ENCODE measurements at places on chromosomes 6 and 20.

- DNase-seq: no peak
These were observed 111.5 kb downstream of the LCA5 start for GRCh38 chr6:79425589-79426311.

- no peak for DNase-seq
These were observed 599 bp upstream of the PSORS1C1 start for GRCh38 chr6:31113861-31114540.

DNA sequence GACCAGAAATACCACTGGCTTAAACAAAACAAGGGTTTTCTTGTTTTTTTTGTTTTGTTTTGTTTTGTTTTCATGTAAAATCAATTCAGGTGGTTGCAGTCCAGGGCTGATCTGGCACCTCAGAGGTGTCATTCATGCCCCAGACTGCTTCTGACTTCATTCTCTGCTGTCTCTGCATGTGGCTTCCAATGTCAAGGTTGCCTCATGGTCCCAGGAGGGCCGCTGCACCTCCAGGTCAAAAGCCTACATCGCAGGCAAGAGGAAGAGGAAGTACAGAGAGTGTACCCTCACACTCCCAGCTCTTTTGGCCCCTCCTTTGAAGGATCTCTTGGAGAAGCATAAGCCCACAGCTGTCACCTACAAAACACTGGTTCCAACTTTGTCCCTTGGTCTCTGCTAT is 1.4 kb upstream of the BTN3A1 start:
- DNase-seq: no peak

DNA sequence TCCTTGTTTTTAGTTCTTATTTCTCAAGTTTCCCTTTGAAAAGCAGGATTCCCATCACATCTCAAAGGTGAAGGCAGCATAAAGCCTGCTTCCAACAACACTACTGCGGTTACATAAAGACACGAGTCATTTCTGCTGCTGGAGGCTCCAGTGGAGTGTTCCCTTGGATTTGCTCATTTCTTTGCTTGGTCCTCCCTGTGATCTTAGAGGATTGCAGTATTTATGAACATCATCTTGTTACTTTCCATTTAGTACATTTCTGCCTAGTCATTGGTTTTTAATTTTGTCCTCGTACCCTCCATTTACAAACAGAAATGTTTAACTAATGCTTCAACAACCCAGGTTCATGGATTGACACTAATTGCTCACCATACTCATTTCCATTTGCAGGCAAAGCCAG is 298.8 kb downstream of the ZNF217 start:
- no peak for DNase-seq

GRCh38 chr6:137802408-137803182 is 64.5 kb upstream of the TNFAIP3 start:
- DNase-seq: no peak

- DNase-seq: no peak
These were observed 338.2 kb downstream of the CDH4 start for GRCh38 chr20:61590236-61590635.

DNA sequence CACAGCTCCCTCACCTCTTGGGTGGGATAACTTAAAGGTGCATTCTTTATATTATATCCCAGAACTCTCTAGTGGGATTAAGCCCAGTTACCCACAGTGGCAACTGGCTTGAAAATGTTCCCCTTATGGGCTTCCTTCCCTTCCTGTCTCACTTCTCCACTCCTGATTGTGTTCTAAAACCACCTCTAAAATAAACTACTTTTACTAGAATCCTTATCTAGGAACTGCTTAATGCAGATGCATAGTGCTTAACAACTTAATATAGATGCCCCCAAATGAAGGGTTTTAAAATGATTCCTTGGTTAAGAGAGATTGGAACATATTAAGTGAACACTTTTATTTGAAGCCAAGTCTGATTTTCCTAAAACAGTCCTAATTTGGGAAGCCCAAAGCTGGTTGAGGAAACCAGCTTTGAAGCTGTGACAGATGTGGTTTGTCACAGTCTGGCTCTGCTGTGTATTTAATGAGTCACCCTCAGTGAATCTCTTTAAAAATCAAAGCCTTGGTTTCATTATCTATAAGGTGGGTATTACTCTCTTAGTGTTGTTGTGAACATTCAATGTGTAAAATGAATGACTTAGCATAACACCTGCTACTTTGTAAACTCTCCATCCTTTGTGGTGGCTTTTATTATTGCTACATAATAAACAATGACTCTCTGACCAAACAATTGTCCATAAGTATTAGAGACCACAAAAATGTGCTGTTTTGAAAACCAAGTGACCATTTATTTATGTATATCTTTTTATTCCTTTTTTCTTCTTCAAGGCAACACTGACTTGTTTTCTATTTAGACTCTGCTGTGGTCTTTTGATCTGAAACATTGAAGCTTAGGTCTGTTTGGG is 24.4 kb downstream of the PLCB1 start:
- no peak for DNase-seq

- no peak for DNase-seq
These were observed 82.2 kb upstream of the GATA5 start for GRCh38 chr20:62557999-62558408.

DNA sequence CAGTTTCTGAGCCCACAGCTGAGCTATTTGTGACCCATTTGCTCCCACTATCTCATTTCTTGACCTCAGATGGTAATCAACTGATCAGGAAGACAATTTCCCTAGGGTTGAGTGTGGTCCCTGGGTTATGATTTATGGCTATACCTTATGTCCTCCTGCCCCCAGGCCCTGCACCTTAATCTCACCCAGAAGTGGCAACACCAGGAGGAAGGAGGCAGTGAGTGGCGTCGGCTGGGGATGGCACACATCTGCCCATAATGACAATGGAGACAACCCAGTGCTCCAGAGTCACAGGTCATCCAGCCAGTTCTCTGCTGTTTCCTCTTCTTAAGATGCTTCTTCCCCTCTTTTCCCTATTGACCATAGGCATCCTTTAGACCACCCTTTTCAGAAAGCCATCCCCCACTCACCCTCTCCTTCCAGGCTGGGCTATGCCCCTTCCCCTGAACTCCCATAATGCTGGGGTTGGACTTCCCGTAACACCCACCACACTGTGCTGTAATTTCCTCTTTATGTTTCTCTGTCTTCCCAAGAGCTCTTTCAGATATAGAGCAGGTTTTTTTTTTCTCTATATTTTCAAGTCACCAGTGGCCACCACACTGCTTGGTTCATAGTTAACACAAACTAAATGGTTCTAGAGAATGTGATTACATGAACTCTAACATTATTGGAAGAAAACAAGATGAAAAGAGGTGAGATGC is 8.0 kb downstream of the TRIM10 start:
- no peak for DNase-seq

- no peak for DNase-seq
These were observed 509.9 kb upstream of the POU3F2 start for GRCh38 chr6:98324446-98324845.

GRCh38 chr6:114739656-114740055 is 396.8 kb upstream of the HS3ST5 start:
- no peak for DNase-seq

DNA sequence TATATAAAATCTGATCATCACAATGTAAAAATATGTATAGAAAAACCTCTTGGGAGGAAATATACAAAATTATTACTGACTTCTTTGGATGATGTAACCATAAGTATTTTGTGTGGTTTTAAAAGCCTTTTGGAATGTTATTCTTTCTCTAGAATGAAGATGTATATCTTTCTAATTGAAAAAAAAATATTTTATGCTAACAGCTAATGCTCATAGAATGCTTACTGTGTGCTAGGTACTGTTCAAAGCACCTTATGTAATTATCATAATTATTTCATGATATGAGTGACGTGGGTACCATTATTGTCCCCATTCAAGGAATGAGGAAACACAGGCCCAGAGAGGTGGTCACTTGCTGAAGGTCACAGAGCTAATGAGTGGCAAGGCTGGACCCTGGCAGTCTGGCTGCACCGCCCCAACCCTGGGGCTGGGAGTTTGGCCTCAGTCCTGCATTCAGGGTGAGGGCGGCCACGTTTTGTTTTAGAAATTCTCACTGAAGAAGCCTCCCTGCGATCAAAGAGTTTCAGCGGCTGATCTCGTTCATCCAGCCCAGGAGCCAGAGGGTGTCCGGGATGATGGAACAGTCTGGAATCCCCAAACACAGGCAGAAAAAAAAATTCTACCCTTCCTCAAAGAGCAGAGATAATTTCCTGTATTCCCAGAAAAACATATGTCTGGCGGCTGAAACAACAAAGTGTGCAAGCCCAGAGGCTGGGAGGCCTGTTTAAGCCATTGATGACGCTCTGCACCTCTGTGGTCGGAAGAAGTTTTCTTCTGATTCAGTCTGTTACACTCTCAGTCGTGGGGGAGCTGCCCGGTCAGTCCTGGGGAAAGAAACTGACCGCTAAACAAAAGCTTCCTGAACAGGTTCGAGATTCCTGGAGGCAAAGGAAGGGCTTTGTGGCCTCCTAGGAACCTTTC is 37.3 kb downstream of the TFEB start:
- no peak for DNase-seq

DNA sequence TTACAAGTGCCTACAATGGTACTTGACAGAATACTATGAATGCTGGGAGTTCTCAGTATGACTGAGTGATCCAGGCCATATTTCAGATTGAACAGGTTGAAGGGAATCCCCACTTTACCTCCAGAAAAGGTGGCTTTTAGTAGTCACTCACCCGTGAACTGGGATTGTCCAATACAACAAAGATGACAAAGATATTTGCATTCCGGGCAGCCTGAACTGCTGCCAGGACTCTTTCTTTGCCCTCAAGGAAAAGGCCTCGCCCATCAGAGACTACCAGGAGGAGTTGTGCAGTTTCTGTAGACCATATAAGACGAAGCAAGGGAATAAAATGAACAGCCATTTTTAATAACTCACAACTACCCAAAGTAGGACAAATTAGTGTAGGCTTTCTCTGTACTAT is 6.3 kb upstream of the LYRM2 start:
- no peak for DNase-seq

GRCh38 chr6:95501032-95501904 is 76.1 kb upstream of the MANEA start:
- no peak for DNase-seq

DNA sequence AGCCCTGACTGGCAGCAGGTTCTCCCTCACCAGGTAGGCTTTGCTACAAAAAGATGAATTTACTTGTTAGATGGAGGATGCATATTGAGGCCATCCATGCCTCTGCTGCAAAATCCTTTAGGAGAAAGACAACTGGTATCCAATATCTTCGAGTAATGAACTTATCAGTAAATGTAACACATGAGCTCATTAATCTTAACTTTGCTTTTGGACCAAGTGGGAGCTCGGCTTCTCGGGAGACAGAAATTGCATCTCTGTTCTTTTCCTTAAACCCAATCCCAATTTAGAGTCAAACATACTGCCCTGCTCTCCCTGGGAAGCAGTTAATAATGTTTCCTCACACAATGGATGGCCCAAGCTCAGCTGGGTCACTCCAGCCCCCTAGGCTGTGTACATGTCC is 330.5 kb downstream of the ZFAND3 start:
- DNase-seq: no peak

DNA sequence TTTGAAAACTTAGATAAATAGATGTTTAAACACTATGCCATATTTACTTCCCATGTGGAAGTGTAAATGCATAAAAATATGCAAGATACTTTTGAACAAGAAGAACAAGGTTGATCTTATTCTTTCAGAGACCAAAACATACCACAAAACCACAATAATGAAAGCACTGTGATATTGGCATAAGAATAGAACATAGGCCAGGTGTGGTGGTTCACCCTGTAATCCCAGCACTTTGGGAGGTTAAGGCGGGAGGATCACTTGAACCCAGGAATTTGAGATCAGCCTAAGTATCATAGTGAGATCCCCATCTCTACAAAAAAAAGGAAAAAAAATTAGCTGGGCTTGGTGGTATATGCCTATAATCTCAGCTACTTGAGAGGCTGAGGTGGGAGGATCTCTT is 66.5 kb downstream of the KCNS1 start:
- DNase-seq: no peak

GRCh38 chr20:62752181-62752670 is 43.6 kb downstream of the NTSR1 start:
- no peak for DNase-seq
